Activated CD4-positive, alpha-beta T cell treated with anti-CD3 and anti-CD28 coated beads for 24 hours (primary cell): ENCODE measurements at places on chromosomes 7 and 10.

GRCh38 chr7:141462958-141463357 is 88.3 kb upstream of the AGK start:
- DNase-seq = no peak

- no peak for DNase-seq
These were observed 90.1 kb downstream of the RTKN2 start for GRCh38 chr10:62178568-62178967.

DNA sequence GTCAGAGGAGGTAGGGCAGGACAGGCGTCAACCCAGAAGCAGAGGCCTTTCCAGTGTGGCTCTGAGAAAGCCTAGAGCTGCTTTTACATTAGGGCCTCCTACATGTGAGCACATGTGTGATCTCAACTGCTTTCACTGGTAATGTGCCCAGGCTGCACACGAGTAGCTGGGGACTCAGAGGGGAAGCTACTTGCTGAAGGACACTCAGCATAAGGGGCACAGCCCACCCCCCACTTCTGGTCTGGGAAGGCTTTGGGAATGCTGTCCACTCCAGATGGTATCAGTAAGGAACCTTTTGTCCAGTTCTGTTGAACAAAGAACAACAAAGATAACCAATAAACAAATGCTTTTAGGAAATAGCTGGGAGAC is 18.9 kb downstream of the PRF1 start:
- DNase-seq = no peak

DNA sequence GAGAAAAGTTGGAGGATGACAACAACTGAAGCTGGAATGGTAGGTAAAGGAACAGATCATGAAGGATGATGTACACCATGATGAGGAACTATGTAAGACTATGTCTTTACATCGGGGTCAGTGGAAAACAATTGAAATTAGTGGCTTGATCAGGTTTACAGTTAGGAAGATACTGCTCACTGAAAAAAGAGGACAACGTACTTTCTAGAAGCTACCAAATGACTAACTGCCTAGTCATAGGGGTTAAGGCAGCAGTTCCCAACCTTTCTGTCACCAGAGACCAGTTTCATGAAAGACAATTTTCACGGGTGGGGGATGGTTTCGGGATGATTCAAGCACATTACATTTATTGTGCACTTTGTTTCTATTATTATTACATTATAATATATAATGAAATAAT is 91.6 kb upstream of the ANKRD1 start:
- no peak for DNase-seq

GRCh38 chr7:112152186-112152585 is 54.0 kb downstream of the DOCK4 start:
- DNase-seq = no peak

DNA sequence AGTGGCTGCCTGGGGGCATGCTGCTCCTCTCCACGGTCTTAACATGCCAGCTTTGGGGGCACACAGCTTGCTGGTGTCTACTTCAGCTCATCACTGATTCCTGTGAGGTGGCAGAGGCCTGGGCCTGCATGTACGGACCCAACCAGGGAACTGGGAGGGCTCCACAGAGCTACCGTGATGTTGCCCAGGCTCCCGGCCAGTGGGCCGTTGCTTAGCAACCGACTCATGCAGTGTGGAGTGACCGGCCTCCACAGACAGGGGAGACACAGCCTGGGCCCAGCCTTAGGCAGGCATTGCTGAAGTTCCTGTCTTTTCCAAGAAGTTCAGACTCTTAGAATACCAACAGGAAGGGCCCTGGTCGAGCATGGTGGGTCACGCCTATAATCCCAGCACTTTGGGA is 25.8 kb upstream of the SH2B2 start:
- DNase-seq = no peak

- DNase-seq = no peak
These were observed 18.7 kb downstream of the KPNA7 start for GRCh38 chr7:99189222-99189621.

DNA sequence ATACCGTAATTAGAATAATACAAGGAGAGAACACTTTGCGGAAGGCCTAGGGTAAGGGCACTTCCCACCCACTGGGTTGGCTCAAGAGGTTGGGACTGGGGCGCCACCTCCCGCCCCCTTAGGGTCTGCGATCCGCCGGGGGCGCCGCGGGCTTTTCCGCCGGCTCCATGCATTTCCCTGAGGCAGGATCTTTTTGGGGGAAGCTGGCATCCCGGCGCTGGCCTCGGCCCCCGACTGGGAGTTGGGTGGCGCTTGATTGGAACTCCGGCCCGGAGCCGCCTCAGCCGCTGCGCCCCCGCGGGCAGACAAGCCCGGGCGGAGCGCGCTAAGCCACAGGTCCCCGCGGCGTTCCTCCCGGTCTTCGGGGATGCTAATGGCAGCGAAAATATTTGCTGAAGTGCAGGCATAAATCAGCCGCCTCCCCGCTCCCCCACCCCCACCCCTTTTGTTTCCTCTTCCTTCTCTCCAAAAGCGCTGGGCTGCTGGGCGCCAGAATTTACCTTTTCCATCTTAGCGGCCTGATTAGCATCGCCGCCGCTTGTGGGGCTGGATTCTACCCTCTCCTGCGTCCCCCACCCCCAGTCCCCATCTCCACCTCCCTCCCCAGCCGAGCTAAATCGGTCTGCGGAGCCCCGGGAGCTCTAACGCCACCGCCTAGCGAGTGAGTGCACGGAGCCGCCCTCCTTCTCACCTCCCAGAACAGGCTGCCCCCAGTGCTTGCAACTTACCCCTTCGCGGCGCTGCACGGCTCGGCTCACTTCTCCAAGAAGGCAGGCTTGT is 5.1 kb downstream of the UNC5B start:
- DNase-seq = no peak

- DNase-seq = no peak
These were observed 32.0 kb upstream of the ARMS2 start for GRCh38 chr10:122422266-122422989.

DNA sequence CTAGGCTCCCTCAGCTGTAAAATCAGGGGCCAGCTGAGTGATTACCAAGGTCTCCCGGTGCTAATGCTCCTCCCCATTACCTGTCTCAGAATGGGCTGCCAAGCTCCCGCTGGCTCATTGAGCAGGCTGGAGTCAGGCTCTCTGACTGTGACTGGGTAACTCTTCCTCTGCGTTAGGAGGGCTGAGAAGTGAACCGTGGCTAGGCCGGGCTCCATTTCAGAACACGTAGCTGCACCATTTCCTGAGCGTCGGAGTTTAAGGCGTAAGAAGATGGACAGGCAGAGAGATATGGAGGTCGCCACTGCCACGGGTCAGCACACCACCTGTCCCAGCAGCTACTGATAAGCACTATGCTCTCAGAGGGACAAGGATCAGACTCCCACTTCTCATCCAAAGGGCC is 250.3 kb downstream of the TCERG1L start:
- DNase-seq = no peak

GRCh38 chr10:4018054-4018511 is 233.1 kb upstream of the KLF6 start:
- no peak for DNase-seq

GRCh38 chr10:68099736-68100135 is 9.6 kb upstream of the MYPN start:
- no peak for DNase-seq
